ENCODE measurements at places on chromosomes 2 and 18. TPM values are rescaled to one million over a fixed set of nuclear protein-coding genes. Genes with fewer than 3 reads are reported as not detected.

KLHL14 gene
- total RNA-seq = 17.2 TPM

CYP27A1 gene
- not detected for total RNA-seq

ERFE gene
- 2.8 TPM for total RNA-seq

MOGAT1 gene
- total RNA-seq = not detected

GRCh38 chr2:237483018-237483731 is 3.9 kb upstream of the MLPH start:
- H3K36me3 ChIP-seq = no peaks in the 10 kb centered on the region
- no peak overlapping the region for H3K27ac ChIP-seq
- no peak overlapping the region for H3K4me3 ChIP-seq
- DNase-seq = no peak

DNA sequence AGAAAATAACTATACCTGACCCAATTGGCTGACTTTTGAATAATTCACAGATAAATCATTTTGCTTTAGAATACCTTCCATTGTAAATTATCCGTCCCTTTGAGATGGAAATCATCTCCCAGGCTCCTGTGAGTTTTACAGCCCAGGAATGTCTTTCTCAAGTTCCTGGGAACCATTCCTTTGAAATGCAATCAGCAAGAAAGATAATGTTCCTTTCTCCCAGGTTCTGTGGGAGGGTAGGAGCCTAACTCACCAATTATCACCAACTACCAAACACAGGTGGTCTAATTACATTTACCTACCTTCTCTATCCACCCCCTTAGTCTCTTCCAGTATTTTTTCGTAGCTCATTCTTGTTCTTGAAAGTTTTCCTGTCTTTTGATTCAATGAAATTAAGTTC is 1016.0 kb downstream of the SOCS6 start:
- H3K4me1 ChIP-seq = no peaks in the 10 kb centered on the region
- H3K27me3 ChIP-seq = no peaks in the 10 kb centered on the region
- H3K27ac ChIP-seq = no peak overlapping the region
- H3K4me3 ChIP-seq = no peak overlapping the region
